ENCODE measurements at places on chromosomes 2 and 18. TPM values are rescaled to one million over a fixed set of nuclear protein-coding genes. Genes with fewer than 3 reads are reported as not detected.

- peak; percentile 61 for DNase-seq
Observed at GRCh38 chr18:36809590-36810381, 19.0 kb downstream of the TPGS2 start.

- DNase-seq = no peak
Observed at GRCh38 chr2:178223806-178224205, 29.5 kb downstream of the OSBPL6 start.

- DNase-seq = no peak
Observed at GRCh38 chr2:220240641-220241040, 613.2 kb downstream of the SLC4A3 start.

C2orf81 gene
- 1.6 TPM for total RNA-seq

DNA sequence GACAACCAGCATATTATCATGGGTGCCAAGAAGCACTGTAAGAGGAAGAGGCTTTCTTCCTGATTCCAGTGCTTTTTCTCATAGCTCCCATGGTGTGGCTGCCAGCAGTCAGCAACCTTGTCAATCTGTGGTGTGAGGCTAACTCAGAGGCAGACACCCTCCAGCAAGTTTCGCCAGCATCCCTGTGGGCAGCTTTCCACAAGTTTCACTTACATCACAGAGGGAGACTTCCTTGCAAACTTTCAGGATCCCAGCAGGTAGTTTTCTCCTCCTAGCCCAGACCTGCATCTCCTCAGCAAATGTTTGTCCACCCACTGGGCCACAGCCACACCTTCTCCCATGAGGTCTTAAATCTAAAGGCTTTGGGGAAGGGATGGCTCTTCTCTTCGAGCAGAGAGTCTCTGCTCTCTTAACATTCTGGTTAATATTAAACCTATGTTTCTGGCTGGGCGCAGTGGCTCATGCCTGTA, 9.1 kb downstream of the DNAH7 start:
- DNase-seq = peak; percentile 10

UGT1A4 gene
- total RNA-seq = 3.3 TPM

DNA sequence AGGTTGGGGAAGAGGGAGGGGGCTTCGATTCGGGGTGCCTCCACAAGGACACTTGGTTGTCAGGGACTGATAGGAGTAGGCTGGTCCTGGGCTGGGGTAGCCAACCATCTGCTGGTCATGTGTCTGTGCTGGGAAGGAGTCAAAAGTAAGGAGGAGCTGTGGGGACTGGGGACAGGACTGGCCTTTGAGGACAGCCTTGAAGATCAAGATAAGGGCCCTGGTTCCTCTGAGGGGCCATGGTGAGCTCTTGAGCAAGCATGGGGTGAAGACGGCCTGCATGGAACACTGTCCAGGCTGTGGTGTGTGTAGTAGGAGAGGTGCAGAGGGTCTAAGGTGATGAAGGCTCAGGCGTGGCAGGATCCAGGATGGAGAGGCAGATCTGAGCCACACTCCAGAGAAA, 1.7 kb downstream of the CYP27A1 start:
- no peak for DNase-seq

- no peak for DNase-seq
Observed at GRCh38 chr2:10019602-10020400, 23.5 kb upstream of the KLF11 start.

- DNase-seq = no peak
Observed at GRCh38 chr18:74040008-74040407, 107.6 kb downstream of the FBXO15 start.

DNA sequence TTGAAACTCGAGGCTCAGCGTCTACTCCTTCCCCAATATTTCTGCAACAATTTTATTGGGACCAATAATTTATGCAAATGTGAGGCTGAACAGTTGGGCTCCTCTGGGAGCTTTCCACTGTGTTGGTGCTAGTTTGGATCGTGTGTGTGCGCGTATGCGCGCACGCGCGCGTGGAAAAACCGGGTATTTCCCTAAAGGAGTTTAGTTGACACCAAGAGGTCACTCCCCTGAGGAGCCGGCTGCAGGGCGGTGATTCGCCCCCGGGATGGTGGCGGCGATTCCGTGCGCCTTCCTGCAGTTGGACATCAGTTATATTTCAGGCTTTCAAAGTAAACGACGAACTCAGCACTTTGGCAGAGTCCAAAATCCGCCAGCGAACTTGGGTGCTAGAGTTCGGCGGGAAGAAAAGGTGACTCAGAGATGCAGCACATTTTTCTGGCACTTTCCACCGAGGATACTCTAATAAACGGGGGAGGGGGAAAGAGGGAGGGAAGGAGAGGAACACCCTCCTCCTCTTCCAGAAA, 186.5 kb upstream of the FANCL start:
- peak; percentile 34 for DNase-seq

DNA sequence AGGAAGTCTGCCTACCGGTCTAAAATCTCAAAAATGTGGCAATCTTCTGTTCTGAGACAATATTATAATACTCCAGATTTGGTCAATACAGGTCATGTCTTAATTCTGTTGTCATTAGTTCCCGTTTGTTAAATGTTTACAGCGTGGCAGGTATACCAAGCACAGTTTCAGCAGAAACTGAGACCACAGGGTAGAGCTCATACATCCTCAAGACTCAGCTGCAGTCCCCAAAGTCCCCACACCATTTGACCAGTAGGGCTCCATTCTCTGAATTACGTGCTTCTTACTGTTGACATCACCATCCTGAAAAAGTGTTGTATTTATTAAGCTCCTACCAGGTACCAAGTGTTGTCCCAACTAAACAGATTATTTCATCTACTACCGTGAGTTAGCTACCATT, 157.1 kb downstream of the MC4R start:
- no peak for DNase-seq

CD226 gene
- total RNA-seq = 0.26 TPM

- DNase-seq = no peak
Observed at GRCh38 chr2:207132019-207132418, 33.7 kb downstream of the KLF7 start.

DNA sequence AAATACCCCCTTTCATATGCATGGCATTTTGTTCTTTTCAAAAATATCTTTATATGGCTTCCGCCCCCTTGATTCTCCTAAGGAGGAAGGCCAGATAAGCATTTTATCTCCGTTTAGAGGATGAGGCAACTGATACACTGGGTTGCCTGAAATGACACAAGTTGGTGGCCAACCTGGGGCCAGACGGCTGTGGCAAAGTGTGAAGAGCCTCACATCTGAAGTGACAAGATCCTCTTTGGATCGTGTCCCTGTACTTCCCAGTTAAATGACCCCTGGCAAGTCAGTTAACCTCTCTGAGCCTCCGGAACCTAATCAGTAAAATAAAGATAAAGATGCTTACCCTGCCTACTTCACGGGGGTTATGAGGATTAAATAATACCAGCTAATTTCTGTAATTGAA, 4.6 kb downstream of the SETBP1 start:
- DNase-seq = no peak

DNA sequence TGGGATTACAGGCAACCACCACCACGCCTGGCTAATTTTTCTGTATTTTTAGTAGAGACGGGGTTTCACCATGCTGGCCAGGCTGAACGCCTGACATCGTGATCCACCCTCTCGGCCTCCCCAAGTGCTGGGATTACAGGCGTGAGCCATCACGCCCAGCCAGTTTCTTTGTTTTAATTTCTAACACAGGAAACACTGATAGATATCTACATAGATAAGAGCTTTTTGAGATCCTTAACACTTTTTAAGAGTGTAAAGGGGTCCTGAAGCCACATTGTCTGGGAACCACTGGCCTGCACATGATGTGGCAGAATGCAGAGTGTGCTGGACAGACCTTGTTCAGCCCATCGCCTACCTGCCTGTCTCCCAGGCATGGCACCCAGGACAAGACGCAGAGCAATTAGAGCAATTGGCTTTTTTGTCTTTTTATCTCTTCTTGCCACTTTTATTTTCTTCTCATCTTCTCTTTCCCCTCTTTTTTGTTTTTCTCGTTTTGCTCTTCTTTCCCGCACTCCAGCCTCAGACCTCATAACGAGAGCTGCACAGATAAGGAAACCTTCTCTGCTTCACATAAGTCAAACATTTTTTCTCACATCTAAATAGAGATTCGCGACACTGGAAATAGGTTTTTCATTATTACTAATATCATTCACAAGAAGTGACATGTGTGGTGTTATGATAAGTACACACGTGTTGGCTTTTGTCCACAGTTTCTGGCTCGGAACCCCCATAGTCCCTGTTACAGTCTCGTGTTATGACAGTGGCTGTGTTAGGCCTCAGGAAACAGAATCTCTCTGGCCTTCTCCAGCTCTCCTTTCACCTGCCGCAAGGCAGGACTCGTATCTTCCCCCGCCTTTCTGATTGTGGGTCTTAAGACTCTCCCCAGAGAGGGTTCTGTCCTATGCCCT, 25.2 kb upstream of the GPR55 start:
- DNase-seq = no peak

DNA sequence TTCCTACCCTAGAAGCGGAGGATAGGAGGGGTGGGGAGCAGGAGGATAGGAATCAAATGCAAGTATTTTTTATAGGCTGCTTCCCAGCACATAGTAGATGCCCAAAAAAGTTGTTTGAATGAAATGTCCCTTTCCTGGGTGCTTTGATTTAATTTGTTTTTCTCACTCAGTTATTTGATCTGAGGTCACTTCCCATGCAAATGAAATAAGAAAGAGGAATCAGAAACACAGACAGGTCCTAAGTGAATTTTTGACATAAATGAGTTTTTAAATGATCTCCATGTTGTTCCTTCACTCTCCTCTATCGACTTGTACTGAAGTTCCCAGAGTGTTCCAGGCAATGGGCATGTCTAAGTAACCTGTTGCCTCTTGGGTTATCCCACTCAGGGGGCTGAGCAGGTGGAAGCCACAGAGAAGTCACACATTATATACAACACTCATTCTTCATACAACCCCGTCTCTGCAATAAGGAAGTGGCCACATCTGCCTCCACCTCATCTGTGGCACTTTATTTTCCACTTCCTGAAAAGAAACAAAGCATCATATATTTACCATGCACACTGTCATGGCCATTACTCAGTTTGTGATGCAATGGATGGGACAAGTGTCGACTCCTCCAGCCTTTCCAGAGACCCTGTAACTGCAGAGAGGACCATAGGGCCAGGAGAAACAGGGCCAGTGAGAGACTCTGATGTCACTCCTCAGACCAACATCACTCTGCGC, 81.9 kb upstream of the ZNF397 start:
- peak; percentile 16 for DNase-seq

DNA sequence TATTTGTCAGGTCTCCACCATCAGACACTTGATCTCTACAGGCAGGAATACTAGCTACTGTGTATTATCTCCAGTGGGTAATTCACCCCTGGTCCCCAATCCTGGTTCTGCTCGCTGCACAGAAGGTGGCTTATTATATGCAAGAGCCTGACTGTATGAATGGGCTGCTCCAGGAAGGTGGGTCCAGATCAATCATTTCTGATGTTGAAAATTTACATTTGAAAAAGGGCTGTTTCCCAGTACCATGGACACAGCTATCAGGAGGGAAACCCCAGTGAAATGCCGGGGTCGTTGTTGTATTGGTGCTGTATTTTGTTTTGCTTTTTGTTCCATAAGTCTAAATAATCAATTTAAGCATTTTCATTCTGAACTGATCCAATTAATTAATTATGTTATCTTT, 367.6 kb downstream of the RND3 start:
- no peak for DNase-seq

- no peak for DNase-seq
Observed at GRCh38 chr2:233852056-233852455, 2.3 kb downstream of the HJURP start.

GULP1 gene
- 50.3 TPM for total RNA-seq

- DNase-seq = no peak
Observed at GRCh38 chr18:3150274-3150673, 69.5 kb downstream of the MYOM1 start.

GRCh38 chr2:8006626-8007025, 675.2 kb upstream of the ID2 start:
- no peak for DNase-seq

ATP9B gene
- 19.7 TPM for total RNA-seq

MYO5B gene
- total RNA-seq = 17.1 TPM

DNA sequence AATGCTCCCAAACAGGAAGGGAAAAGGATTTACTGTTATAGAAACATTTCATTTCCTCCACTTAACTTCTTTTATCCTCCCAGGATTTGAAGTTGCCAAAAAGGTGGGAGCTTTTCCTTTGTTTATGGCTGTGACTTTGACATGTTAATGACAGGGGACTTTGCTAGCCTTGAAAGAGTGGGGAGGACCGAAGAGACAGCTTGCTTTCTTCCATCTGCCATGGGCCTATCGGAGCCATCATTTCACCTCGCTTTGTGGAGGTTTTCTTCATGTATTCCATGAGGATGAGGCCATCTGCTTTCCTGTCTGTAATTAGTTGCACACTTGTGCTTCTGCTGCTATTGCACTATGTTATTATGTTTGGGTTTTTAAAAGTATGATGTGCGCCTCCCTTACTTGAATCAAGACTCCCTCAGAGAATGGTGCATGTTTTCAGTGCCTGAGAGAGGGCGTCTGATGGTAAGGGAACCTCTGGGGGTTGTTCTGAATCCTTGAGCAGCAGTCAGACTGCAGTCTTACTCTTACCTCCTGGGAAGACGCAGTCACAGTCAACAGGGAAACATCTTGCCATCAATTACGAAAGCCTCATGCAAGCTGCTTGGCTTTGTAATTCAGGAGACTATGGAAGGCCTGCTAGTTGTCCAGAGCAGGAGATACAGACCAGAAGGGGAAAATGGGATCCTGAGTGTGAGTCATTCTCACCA, 173.3 kb upstream of the MGAT5 start:
- no peak for DNase-seq

ZNF521 gene
- 3.3 TPM for total RNA-seq

DNA sequence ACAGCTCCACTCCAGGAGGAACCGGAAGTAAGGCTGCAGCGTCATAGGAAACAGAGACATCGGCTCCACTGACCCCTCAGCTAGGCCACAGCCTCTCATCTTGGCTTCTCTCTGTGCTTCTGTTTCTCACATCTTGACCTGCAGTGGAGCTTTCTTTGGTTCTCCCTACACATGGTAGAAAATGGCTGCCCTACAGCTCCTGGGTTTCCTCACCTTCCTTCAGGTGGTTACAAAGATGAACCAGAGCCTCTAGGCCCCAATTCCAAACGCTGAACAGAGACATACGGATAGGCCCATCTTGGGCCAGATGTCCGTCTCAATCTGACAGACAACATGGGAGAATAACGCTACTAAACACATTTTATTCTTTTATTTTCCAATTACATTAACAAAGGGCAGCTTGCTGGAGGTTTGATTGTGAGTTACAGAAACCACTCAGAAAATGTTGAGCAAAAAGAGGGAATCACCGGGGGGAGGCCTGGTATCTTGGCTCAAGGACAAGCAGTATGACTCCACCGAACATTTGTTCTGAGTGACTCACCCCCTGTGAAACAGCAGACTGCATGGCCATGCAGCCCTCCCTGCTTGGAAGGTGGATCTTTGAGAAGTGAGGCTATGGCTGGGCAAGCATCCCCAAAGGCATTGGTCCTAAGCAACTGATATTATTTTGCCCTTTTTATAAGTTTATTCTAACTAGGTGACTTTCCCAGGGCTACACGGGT, 303.5 kb downstream of the CDCA7 start:
- no peak for DNase-seq

- no peak for DNase-seq
Observed at GRCh38 chr2:64179582-64180321, 35.5 kb upstream of the PELI1 start.

GRCh38 chr18:75437979-75438378, 10.5 kb upstream of the SMIM21 start:
- DNase-seq = no peak

GRCh38 chr18:58143386-58143785, 99.4 kb downstream of the NEDD4L start:
- no peak for DNase-seq

- DNase-seq = peak; percentile 27
Observed at GRCh38 chr2:19673213-19673791, 228.5 kb downstream of the TTC32 start.

- no peak for DNase-seq
Observed at GRCh38 chr2:225065882-225066281, 23.6 kb upstream of the DOCK10 start.

- no peak for DNase-seq
Observed at GRCh38 chr2:235168174-235168979, 216.6 kb downstream of the SH3BP4 start.

Measured in body of pancreas (tissue), 4 donors.